ENCODE measurements at places on chromosomes 12 and 14.

DNA sequence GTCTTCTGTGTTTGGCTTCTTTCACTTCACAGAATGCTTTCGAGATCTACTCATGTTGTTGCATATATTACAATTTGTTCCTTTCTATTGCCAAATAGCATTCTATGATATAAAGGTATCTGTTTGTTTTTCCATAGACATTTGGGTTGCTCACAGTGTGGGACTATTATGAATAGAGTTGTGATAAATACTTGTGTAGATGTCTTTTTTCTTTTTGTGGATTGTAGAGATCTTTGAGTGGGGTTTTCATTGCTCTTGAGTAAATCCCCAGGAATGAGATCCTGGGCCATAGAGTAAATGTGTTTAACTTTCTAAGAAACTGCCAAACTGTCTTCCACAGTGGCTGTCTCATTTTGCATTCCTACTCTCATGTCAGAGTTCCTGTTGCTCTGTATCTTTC is 24.9 kb upstream of the CEBPE start:
- DNase-seq: no peak

GRCh38 chr12:124713041-124713435 is 145.6 kb upstream of the NCOR2 start:
- DNase-seq: no peak

DNA sequence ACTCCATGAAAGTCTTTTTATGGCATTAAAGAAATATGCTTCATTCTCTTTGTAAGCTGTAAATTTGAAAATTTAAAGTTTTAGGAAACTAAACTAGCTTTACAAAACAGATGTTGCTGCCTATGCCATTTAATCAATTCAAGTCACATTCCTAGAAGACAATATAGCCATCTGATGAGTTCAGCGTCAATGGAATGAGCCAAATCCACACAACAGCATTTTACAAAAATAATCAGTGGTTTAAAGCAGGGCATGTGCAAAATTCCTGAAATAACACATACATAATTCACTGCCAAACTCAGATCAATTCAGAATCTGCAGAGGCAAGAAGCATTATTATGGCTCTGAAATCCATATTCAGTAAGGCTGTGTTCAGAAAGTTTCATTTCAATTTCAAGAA is 75.6 kb downstream of the MED13L start:
- DNase-seq: no peak

- DNase-seq: no peak
Measured at GRCh38 chr14:71108398-71109119, 201.3 kb downstream of the PCNX1 start.

DNA sequence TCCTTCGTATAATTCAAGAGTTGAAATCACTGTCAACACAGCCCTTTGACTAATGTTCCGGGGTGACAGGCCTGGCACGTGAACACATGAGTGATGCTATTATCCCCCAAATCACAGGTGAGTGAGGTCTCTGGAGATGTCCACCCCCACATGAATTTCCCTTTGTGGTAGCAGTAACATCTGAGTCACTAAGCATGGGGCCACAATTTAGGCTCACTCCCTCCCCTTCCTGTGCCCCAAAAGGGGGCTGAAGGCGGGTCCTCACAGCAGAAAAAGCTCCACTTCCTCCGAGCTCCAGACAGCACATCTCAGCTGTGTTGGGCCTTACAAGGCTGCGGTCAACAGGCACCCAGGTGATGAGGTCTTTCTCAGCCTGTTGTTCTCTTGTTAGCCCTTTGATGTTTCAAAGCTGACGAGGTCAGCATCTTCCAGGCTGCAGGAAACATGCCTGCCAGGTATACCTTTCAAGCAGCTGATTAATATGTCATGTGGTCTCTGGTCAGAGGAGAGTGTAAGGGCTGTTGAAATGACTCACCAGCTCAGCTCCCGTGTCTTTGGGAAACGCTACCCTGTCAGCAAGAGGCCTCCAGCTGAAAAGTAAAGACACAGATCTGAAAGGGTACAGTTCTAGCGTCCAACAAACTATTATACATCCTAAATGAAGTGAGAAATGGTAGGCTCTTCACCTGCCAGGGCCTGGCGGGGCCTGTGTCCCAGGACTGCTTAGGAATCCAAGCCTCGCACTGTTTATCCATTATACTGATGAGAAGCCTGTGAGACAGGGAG is 107.3 kb downstream of the ZFP36L1 start:
- DNase-seq: peak; percentile 78

DNA sequence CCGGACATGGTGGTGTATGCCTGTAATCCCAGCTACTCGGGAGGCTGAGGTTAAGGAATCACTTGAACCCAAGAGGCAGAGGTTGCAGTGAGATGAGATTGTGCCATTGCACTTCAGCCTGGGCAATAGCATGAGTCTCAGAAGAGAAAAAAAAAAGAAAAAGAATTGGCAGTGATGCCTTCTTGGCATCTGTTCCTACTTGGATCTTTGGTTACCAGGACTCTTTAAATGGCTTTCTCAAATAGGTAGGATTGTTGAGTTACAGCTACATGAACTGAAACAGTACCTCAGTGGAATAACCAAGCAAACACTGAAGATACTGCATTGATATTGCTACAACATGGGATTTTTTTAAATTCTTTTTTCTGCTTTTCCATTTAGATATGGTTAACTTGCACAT is 136.8 kb downstream of the SAMD4A start:
- DNase-seq: no peak

DNA sequence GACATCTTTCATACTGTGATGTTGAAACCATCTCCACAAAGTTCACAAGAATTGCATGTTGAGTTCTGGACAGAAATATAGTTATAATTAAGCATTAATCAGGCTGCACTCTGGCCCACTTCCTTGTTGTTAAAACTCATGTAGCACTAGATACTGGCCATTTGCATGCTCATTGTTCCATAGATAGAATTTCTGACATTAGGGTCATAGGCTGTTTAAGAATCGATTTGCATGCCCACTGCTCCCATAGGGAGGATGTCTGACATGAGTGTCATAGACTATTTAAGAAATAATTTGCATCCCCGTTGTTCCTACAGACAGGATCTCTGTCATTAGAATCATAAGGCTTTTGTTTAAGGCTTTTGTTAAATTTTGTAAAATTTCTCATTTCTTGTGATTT is 50.2 kb downstream of the MYF5 start:
- no peak for DNase-seq

DNA sequence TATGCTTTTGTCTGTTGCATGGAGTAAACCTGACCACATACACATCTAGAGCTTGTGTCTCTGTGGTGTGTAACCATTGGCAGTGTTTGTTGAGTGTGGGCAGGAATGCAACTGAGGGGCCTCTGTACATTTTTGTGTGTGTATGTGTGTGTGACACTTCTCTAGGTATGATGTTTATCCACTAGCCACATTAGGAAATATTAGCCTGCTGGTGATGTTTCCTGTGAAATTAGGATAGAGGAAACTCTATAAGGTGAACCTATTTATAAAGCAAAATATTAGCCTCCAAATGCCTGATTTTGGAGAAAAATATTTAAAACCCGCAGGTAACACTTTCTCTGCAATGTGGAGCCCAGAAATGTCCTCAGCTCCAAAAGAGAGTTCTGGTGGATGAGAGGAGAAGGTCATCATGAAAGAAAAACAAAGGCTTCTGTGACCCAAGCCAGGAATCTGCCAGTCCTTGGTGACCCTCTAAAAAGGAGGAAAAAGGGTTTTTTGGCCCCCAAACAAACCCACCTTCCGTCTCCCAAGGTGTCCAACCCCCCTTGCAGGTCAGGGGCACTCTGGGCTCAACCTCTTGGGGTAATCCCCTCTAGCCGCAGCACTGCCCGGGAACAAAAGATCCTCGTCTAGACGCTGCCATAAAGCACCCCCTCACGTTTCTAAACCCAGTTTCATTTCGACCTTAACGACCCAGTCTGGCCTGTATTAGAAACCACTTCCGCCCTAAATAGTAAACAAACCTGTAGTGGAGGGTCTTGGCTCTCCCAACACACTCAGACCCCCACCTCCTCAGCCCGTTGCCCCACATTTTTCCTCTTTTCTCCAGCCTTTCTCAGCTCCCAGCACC is 3.1 kb upstream of the HOTAIR start:
- DNase-seq: no peak

DNA sequence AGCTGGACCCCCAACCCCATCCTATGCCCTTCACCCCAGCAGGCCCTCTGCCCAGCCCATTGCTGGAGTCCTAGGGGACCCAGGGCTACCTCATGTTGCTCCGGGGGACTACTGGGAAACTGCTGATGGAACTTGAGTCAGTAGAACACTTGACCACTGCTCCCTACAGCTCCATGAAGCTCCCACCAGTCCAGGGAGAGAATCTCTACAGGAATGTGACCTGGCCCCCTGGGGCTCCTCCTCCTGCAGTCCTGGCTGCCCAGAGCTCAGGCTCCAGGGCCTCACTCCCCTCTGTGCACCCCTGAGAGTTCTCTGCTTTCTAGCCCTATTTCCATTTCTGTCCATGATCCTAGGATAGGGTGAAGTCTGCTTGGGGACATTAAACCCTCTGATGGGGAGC is 10.8 kb upstream of the AQP2 start:
- no peak for DNase-seq

GRCh38 chr14:93115821-93116675 is at the start of gene ITPK1:
TSS of gene ITPK1 (minus strand) at chr14:93115925. CDS start at chr14:93115163, 762 bp downstream.
- DNase-seq: peak; percentile 40

Data from ELF-1 (cell line).